Esophagus muscularis mucosa (tissue), 4 donors: ENCODE measurements at places on chromosomes 5 and 9. TPM values are rescaled to one million over a fixed set of nuclear protein-coding genes. Genes with fewer than 3 reads are reported as not detected.

The DAB2 gene
- 57.3 TPM for total RNA-seq

The DAB2IP gene
- 70.4 TPM for total RNA-seq

GRCh38 chr5:35657877-35658276 is 40.2 kb downstream of the SPEF2 start:
- no peak overlapping the region for H3K4me3 ChIP-seq
- DNase-seq, result no peak
- no peaks in the 10 kb centered on the region for H3K4me1 ChIP-seq

DNA sequence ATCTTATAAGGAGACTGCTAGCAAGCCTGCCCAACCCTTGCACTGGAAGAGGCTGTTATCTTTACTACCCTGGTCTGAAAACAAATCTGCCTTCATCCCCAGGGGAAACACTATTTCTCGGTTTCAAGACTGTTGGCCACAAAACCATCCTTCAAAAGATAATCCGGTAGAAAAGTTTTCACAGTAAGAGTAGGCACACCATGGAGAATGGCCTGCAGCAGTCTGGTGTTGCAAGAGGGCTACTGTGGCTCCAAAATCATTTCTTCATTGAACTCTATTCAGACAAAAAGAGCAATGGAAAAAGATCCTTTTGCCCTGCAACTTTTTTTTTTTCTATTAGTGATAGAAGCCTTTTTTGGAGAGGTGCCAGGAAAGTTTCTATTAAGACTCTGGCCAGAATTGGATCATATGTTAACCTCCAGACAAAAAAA is 163.9 kb downstream of the ARHGEF28 start:
- H3K27me3 ChIP-seq, result no peaks in the 10 kb centered on the region
- peaks cover 3% of the 10 kb centered on the region for H3K4me1 ChIP-seq
- H3K36me3 ChIP-seq, result no peaks in the 10 kb centered on the region
- peak; percentile 74 for DNase-seq
- H3K4me3 ChIP-seq, result no peak overlapping the region
- H3K27ac ChIP-seq, result no peak overlapping the region

- no peaks in the 10 kb centered on the region for H3K36me3 ChIP-seq
- no peak overlapping the region for H3K27ac ChIP-seq
- H3K4me1 ChIP-seq, result peaks cover 13% of the 10 kb centered on the region
- H3K27me3 ChIP-seq, result no peaks in the 10 kb centered on the region
- peak; percentile 72 for DNase-seq
- no peak overlapping the region for H3K4me3 ChIP-seq
These were observed 192.2 kb downstream of the SPOCK1 start for GRCh38 chr5:137306903-137307302.
